ENCODE measurements at places on chromosomes 1 and 21. TPM values are rescaled to one million over a fixed set of nuclear protein-coding genes. Genes with fewer than 3 reads are reported as not detected.

SAMSN1 gene
- 0.12 TPM for total RNA-seq

KRTAP11-1 gene
- not detected for total RNA-seq

NPL gene
- total RNA-seq, result 2.6 TPM

CA6 gene
- not detected for total RNA-seq

CHODL gene
- total RNA-seq, result not detected

SPRR2E gene
- total RNA-seq, result not detected

ST6GALNAC5 gene
- 2.1 TPM for total RNA-seq

DNA sequence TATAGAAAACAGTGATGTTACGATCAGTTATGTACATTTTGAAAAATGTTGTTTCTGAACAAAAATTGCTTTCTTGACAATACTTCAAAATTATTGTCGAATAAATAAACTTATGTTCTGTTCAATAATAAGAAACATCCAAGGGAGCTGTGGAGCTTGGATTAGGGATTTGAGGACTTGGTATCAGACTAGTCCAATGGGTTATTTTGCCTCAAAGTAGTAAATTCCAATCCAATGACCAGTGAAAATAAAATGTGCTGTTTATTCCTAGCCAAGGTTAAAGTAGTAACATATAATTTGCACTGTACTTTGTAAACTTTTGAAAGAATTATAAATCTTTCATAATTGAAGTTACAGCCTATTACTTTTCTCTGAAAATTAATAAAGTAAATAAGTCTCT lies 79.1 kb upstream of the IVNS1ABP start:
- no peak for DNase-seq

DNA sequence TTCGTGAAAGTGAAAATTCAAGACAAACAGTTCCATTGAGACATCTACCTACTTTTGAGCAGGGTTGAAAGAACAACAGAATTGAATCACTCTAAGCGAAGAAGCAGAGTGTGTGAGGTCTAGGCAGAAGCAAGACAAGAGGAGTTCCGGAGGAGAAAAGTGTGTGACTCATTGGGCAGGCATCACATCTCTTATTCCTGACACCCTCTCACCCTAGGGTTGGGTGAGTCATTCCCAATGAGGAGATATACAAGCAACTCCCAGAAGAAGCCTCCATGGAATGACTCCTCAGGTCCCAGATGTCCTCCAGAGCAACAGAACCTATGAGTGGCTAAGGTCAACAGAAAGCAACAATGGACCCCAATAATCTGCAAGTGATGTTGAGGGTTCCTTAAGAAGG lies 138.1 kb downstream of the TPR start:
- DNase-seq, result peak; percentile 91

GRCh38 chr1:241413386-241413785 lies 56.4 kb upstream of the RGS7 start:
- peak; percentile 93 for DNase-seq

GRCh38 chr1:4170548-4171340 lies 270.7 kb upstream of the C1orf174 start:
- no peak for DNase-seq

DNA sequence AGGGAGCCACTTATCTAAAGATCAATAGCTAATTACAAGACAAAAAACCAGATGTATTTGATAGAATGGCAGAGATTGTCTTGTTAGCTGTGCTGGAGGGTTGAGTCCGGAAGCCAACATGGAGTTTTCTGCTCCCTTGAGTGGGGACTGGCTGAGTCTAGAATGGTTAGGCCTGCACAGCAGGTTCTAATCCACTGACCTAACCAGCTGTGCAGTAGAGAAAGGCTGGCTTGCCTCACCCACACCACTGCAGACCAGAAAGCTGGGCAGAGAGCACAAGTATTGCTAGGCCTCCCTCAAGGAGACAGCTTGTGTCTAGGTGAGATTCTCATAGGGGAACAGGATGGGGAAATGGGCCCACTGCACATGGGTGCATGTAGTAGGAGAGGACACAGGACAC lies 11.7 kb upstream of the GNG12 start:
- DNase-seq, result no peak

- peak; percentile 44 for DNase-seq
Measured at GRCh38 chr1:184691719-184692324, 62.8 kb downstream of the EDEM3 start.

DNA sequence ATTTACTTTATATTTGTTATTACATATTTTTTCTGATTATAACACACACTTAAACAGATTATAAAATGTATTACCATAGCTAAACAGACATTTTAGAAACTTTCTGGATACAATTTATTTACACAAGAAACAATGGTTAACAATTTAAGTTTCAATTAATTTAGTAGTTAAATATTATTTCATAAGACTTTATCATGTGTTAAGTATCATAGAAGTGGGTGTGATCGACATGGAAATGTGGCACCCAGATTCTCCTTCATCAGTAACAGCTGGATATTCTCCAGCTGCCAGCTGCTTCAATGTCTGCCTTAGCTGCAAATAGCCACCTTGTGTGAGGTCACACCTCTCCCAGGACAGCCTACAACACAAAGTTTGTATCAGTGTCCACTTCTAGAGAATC lies 97.8 kb downstream of the KCNT2 start:
- DNase-seq, result no peak

- peak; percentile 50 for DNase-seq
Measured at GRCh38 chr1:223700388-223700918, 11.9 kb upstream of the CAPN2 start.

GRCh38 chr1:14954210-14954609 lies 199.3 kb upstream of the TMEM51 start:
- peak; percentile 91 for DNase-seq

GRCh38 chr1:173507205-173507846 lies 30.2 kb downstream of the PRDX6 start:
- peak; percentile 51 for DNase-seq

DNA sequence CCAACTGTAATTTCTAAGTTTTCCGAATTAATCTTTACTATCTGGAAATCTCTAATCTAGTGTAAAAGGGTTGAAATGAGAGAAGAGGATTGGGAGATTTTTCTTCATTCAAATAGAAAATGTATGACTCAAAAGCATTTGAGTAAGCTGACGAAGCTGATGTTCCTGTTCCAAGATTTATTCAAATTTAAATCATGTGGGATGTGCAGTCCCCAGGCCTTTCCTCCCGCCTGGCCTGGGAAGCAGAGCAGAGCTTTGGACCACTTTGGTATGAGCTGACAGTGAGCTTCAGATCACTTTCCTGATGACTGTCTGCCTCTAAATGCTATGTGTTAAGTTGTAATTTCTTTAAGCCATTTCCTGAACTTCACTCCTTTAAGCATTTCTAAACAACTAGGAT lies 192.0 kb downstream of the DHRS3 start:
- DNase-seq, result no peak

GRCh38 chr1:240831191-240831631 lies 219.3 kb upstream of the GREM2 start:
- DNase-seq, result peak; percentile 8

DNA sequence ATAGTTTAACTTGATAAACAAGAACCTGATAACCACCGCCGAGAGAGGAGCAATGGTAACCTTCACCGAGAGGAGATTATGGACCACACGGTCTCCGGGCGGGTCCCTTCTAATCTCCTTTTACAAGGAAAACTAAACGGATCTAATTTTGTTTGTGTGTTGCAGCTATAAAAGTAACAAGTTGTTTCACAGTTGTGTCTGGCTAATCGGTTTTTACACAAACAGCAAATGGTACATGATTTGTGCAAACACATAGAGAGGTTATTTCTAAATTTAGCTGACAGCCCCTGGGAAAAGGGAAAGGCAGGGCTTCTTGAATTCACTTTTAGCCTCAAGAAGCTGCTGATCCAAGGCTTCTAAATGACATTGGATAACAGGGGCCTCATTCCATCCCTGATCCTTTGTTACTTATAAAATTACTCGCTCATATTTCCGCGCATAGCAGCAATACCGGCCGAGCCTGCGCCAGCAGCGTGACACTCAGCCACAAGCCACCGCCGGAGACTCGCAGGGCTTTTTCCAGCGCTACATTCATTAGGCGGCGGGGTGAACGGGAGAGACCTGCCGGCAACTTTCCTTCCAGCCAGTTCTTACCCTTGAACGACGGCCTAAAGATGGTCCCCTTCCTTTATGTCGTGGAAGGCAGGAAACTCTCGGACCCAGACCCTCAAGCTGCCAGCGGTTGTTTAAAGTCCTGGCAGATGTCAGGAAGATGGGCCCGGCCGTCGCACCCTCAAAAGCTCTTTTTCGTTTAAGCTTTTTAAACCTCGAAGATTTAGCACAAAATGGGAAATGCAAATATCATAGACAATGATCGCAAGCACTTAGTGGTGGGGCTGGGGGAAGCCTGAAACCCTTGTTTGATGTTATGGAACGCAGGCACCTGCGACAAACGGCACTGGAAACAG lies 4.4 kb downstream of the FOXD3 start:
- DNase-seq, result no peak

DNA sequence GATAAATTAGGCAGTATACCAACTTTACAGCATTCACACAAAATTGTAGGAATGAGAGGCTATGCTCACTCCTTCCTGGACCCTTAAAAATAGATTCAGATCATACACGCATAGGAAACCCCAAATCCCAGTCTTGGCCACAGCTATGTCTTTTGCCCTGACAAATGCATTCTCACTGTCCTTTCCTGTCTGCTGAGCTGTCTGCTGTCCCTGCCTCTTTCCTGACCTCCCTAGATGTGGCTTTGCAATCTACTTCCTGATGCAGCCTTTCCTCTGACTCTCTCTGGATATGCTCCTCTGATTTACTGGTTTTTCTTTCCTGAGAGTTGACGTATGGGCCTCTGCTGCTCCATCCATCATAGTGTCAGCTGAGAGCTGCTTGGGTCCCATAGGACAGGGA lies 59.8 kb upstream of the SLC35F3 start:
- DNase-seq, result peak; percentile 31

- no peak for DNase-seq
Measured at GRCh38 chr1:90717356-90717664, 208 bp upstream of the BARHL2 start.

- DNase-seq, result no peak
Measured at GRCh38 chr1:11807133-11807532, 1.1 kb downstream of the CLCN6 start.

DNA sequence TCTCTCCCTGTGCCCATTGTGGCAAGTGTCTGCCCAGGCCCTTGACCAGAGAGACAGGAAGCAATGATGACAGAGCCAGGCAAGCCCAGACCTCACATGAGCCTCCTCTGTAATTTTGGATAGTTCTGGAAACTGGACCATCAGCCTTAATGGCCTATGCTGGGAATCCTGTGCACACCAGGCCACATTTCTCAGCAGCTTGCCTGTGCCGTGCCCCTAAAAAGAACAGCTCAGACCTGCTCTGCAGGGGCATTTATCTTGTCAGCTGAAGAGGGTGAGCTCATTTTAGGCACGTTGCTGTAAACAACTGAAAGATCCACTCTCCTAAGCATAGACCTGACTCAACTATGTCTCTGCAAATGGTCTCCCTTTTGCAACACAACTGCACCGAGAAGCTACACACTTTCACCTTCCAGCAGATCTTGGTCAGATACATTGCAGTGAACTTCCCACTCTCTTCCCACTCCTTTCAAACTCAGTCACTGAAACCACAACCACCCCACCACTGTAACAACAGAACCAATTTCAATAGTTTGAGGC lies 53.5 kb upstream of the BACH1 start:
- no peak for DNase-seq

DNA sequence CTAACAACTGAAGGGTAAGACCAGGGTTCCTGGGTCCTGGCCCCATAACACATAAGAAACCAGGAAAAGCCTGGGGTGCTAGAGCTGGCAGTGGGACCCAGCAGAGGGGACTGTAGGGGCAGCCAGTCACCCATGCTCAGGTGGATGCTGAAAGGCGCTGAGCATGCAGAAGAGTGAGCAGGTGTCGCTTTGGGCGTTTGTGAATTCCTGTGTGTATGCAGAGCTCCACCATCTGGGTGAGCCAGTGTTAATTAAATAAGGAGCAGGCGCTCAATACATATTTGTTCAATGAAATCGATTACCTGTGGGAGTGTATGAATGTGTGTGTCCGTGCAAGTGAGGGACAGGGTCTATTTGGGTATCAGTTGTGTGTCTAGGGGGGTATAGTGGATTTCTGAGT lies 499 bp downstream of the C1QA start:
- DNase-seq, result no peak

- peak; percentile 87 for DNase-seq
Measured at GRCh38 chr1:192604979-192605620, 29.5 kb downstream of the RGS1 start.

Data from RPMI7951 (cell line).